Daoy (cell line): ENCODE measurements at places on chromosomes 6 and 20.

DNA sequence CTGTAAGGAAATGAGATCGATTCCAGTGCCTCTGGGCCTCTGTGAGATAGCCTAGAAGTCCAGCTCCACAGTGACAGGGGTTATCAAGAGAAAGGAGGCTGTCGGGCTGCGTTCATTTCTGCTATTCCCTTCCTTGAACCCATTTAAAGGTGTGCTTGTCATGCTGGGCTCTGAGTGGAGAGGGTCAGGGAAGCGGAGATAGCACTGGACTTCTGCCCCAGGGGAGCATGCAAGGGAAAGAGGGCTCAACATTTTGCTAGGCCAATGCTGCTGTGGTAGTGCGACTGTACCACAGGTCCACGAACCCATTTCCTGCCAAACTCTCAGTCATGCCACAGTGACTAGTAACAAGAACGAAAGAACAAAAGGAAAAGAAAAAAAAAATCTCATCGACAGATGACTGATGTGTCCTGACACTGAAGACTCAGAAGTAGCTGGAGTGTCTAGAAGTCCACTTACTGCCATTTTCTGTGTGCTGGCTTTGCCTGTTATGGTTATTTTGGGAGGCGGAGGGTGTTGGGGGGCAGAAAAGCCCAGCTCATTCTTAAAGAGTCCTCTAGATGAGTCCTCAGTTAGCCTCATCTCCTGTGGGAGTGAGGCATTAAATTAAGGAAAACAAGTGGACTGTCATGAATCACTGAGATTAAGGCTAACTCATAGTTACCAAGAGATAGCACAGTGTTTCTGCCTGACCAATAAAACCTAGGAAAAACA, 8.1 kb downstream of the NEDD9 start:
- peak; percentile 69 for DNase-seq

DNA sequence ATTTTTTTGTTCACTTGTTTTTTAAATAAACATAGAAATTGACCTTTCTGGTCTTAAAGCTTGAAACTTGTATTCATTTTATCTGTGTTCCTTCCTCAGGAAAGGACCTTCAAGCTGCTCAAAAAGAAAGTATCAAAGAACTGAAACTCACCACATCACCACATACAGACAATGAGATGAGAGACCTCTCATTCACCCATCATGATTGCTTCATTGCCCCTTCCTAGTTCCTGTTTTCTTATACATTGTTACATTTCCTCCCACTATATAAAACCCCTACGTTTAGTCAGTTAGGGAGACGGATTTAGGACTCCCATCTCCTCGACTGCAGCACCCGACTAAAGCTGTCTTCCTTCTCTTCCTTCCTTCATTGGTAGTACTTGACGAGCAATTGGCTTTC, 180.5 kb upstream of the OPRM1 start:
- no peak for DNase-seq

- no peak for DNase-seq
Measured at GRCh38 chr6:161596807-161597520, 323.1 kb upstream of the AGPAT4 start.

DNA sequence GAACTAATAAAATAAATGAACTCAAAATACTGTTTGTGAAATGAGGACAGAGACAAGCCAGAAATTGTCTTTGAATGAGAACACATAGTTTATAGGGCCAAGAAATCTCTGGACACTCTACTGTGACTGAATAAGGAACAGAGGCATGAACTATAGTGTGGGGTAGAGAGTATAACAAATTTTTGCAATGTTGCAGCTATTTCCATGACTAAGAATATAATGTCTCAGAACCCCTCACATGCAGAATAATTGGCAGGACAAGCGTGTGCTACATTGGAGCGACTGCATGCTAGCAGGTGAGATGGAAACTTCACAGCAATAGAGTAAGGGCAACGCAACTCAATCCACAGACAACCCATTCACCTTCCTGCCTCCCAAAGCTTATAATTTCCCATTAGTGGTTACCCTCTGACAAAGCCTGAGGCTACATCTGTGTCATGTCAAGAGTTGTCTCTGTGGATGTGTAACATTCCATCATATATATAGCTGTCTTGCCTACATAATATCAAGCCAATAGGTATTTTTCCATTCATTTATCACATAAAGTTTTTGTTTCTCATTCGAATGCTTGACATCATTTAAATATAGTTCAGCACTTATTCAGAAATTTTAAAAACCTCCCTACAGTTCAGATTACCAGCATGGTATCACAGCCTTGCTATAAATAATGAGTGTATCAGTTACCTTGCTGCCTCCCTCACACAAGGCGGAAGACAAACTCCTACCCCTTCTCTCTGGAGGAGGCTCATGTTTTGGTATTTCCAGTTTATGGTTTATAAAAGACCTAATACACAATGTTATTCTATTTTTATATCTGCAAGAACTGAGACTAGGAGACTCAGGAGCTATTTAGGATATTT, 47.9 kb upstream of the ECHDC1 start:
- DNase-seq: no peak

- no peak for DNase-seq
Measured at GRCh38 chr20:53390770-53391169, 202.9 kb downstream of the ZNF217 start.

GRCh38 chr20:3767110-3767426, 485 bp downstream of the ADISSP start:
- no peak for DNase-seq

DNA sequence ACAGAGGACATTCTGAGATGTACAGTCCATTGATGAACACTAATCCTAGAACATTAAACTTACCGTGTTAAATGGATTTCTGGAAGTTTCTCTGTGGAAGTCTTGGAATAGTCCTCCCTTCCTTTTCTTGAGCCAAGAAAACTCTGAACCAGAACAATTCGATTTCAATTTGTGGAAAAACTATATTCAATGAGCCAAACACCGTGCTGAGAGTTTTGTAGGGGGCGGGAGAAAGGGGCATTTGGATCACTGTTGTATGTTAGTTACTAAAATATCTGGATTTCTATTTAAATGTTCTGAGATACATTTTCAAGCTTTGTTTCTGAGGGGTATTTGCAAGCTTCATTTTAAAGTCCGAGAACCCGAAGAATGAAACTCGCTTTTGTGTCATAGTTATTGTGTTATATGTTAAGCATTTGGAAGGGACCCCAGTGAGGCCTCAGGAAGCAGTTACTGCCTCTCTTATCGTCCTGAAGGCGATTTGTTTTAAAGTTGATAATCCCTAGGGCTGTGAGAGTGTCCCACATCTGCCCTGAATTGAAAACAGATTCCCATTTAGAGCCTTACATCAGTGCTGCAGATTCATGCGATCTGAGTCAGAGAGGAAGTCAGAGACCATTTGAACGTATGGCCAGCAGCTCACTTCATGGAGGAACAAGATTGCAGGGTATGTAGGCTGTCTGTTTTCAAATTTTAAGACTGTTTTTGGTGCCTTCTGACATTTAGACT, 70.8 kb upstream of the SASH1 start:
- peak; percentile 93 for DNase-seq

- no peak for DNase-seq
Measured at GRCh38 chr20:52127309-52127708, 64.3 kb downstream of the ZFP64 start.

DNA sequence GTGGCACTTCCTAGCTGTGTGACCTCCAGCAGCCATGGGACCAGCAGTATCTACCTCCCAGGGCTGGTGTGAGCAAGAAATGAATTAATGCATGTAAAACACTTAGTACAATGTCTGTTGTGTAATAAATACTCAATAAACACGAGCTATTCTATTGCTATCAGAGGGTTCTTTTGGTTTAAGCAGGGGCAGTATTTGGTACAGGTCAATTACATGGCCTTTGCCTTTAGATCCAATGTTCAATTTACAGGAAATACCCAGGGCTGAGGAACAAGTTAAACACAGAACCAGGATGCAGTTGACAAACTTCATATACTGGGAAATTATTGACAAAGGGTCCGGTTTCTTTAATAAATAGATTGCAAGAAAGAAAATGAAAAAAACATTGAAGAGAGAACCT, 2.9 kb downstream of the TGM2 start:
- DNase-seq: no peak

DNA sequence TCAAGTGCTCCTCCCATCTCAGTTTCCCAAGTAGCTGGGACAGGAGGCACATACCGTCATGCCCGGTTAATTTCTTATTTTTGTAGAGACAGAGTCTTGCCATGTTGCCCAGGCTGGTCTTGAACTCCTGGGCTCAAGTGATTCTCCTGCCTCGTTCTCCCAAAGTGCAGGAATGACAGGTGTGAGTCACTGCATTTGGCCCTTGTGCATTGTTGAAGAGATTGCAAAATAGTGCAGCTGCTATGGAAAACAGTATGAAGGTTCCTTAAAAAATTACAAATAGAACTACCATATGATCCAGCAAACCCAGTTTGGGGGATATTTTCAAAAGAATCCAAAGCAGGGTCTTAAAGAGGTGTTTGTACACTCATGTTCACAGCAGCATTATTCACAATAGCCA, 69.1 kb downstream of the GJA10 start:
- DNase-seq: no peak

GRCh38 chr6:33763483-33763882, 16.8 kb upstream of the IP6K3 start:
- no peak for DNase-seq

DNA sequence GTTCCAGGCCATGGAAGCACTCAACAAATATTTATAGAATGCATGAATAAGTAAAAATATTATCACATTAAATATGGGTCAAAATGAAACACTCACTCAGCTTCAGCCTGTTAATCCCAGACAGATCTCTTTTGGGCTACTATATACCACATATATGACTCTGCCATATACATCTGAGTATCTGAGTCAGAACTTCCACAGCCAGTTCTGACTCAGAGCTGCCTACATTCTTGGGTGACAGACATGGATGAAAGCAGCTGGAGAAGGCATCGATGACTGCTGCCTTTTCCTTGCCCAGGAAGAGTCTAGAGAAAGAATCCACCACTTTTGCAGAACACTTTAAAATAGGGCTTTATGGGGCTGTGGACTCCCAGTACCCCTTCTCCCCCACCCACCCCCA, 11.5 kb upstream of the PDYN start:
- DNase-seq: peak; percentile 34

DNA sequence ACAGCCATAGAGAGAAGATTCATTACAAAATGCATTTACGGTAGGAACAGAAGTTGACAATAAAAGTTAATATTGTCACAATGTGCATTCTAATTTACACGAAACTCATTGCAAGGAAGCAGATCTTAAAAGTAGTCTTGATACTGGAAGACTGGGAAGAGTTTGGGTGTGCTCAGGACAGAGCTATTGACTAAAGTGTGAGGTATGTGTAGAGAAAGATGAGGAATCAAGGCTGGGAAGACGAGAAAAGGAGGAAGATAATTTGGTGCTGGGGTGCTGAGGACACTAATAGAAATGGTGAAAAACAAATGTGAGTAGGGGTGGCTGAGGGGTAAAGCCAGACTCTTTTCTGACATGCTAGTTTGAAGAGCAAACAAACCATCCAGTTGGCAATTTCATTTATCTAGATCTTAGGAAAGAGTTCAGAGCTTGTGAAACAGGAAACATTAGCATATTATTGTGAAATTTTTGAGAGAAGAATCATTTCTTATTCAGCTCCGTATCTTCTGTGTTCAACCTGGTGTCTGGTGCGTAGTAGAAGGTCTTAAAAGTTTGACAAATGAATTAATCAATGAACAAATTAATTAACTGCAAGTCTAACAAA, 72.7 kb downstream of the ELOVL4 start:
- no peak for DNase-seq

GRCh38 chr6:127302728-127303660, 36.3 kb downstream of the RNF146 start:
- peak; percentile 17 for DNase-seq

- DNase-seq: no peak
Measured at GRCh38 chr6:135577059-135577538, 79.6 kb upstream of the AHI1 start.

DNA sequence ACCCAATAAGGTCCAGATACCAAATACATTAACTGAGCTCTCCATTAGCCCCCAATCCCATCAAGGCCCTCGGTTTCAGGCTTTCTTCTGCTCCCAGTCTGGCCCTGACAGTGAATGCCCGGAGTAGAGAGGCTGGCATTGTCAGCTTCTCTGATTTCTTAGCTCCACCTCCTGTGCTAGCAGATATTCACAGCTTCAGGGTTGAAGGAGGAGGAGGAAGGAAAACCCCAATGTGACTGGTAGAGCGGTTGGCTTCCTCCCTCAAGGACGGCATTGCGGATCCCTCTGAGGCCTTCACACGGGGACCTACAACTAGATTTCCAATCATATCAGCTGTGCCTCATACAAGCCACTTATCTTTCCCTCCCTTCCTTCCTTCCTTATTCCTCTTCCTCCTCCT, 164.1 kb upstream of the SYNDIG1 start:
- DNase-seq: no peak

DNA sequence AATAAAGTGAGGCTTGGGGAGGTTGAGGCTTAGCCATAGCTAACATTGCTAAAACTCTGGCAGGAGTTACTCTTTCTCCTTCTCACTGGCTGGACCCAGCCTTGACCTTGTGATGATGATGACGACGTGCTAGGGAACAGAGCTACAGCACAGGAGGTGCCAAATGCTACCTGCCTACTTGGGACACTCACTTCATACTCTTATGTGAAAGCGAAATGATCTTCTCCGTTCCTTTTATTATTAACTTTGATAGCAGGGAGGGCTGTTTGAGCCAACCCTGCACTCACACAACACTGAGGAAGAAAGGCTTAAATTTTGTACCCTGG, 1.2 kb upstream of the ELMO2 start:
- DNase-seq: no peak

GRCh38 chr20:38617011-38617829, 15.6 kb downstream of the ARHGAP40 start:
- peak; percentile 50 for DNase-seq

- DNase-seq: no peak
Measured at GRCh38 chr6:64230530-64230929, 594.9 kb downstream of the PHF3 start.

- DNase-seq: peak; percentile 97
Measured at GRCh38 chr6:157989541-157990289, 8.1 kb downstream of the SYNJ2 start.

DNA sequence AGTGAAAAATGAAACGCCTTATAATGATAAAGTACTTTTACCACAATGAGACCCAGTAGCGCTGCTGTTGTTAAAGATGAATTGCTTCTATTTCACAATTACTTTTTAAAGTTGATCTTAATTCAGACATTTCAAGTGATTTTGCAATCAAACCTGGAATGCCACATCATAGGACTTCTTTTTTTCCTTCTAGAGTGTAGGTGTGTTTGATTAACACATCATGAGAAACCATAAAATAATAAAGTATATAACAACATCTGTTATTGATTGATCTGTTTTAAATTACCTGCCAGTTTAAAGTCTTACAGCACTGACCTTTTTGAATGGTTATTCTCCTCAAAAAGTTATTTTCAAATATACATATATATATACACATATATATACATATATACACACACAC, 38.6 kb downstream of the HEBP2 start:
- no peak for DNase-seq

GRCh38 chr6:15927531-15928225, 201.2 kb upstream of the MYLIP start:
- DNase-seq: no peak

GRCh38 chr6:5671601-5672559, 334.8 kb downstream of the NRN1 start:
- DNase-seq: peak; percentile 32

- no peak for DNase-seq
Measured at GRCh38 chr6:36378243-36378920, 9.1 kb downstream of the ETV7 start.

GRCh38 chr6:163531122-163531521, 116.6 kb downstream of the QKI start:
- no peak for DNase-seq
